ENCODE measurements at places on chromosomes 11 and 22.

DNA sequence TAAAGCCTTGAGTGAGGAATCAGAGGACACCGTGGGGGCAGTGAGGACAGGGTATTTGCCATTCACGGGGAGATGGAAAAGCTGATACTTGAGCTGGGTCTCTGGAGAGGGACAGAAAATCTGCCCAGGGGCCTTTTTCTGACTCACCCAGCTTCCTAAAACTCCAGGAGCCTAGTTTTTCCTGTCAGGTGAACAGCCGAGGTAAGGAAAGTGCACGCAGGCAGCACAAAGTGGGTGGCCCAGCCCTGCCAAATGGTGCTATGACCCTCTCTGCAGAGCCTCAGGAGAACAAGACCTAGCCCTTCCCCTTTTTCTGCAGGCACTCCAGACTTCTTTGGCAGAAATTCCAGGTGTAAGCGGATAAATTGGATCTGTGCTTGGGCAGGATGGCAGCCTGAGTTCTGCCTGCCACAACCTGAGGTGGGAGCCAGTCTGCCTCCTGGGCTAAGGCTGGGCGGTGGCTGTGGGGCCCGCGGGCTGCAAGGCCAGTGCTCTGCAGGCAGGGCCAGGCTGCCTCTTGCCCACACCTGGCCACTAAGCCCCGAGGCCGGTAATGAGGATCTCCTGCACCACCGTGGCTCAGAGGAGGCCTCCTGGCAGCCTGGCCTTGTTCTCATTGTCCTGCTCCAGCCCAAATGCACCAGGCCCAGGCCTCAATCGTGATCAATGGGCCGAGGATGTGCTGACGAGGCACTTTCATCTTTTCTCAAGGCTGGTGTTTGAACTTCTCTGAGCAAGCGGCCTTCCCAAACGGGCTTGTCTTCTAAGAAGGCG is 72.9 kb upstream of the LMO1 start:
- no peak for DNase-seq

GRCh38 chr22:44131989-44132685 is 48.6 kb upstream of the PARVG start:
- no peak for DNase-seq

DNA sequence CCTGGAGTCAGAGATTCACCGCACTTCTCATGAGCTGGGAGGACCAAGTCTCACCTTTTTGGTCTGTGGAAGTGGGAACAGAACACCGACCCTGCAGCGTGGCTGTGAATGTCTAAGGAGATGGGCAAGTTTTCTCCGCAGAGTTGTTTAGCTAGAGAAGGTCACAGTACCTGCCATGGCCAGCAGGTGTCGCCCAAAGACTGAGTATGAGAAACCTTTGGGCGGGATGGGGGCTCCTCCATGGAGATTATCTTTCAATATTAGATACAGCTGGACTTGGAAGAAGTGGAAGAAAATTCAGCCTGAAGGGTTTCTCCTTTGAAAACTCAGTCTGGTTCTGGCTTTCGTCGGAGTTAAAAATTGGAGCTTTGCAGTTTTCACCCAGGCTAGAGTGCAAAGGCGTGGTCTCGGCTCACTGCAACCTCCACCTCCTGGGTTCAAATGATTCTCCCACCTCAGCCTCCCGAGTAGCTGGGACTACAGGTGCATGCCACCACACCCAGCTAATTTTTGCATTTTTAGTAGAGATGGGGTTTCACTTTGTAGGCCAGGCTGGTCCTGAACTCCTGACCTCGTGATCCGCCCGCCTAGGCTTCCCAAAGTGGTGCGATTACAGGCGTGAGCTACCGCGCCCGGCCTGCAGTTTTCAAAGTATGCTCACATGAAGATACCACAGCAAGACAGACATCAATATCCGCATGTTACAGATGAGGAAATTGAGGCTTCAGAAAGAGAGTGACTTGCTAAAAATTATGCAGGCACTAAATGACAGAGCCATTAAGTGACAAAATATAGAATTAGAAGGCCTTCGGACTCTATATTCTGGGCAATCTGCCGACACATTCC is 10.7 kb upstream of the DSCAML1 start:
- no peak for DNase-seq

DNA sequence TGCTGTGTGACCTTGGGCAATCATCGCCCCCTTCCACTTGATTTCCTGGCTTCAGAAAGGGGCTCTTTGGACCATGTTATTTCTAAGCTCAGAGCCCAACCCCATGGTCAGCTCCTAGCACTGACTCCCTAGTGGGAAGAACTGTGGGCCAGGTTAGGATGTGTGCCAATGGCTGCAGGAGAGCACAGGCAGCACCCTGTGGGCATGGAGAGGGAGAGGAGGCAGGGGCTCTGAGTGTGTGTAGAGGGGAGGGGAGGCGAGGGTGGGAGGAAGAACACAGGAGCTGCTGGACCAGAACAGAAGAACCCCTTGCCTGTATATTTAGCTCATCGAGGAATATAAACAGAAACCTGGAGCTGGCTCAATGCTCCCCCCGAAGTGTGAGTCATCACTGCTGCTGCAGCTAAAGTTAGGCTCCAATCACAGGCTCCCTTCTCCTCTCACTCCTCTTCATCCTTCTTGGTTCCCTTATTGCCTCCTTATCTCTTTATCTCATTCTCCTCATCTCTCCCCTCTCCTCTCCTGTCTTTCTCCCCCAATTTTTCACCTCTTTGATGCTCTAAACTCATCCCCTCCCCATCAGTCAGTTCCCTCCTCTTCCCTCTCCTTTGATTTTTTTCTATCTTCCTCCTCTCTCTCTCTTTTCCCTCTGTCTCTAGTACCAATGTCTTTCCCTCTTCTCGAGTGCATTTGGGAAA is 14.5 kb upstream of the RPS19BP1 start:
- DNase-seq, result no peak

- no peak for DNase-seq
Measured at GRCh38 chr22:20206709-20207215, 55.9 kb upstream of the CCDC188 start.

- DNase-seq, result no peak
Measured at GRCh38 chr11:724049-724777, 18.2 kb downstream of the EPS8L2 start.

- no peak for DNase-seq
Measured at GRCh38 chr11:62034036-62034338, 66.6 kb upstream of the FTH1 start.
